ENCODE measurements at places on chromosomes 12 and 14.
A peak's percentile ranks its signal among the peaks of the same experiment; 100 is the strongest.

- DNase-seq = no peak
These were observed 1.3 kb downstream of the POMT2 start for GRCh38 chr14:77319422-77319821.

DNA sequence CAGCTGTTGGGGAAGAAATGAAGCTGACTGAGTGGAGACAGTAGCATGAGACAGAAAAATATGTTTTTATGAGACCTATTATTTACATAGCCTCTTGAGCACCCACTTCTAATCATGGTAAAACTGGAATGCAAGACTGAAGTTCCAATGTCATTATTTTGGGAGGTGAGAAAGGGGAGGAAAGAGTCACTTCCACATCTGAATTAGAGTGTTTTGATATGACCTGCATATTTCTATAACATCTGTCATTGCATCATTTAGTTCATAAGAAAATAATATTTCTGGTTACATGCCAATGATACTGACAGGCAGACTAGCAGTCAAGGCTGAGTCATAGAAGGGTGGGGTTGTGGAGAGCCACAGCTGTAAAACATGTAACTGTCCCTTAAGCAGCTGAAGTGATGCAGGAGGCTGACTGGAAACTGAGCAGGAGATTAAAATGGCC, 26.7 kb downstream of the NTN4 start:
- DNase-seq = no peak

DNA sequence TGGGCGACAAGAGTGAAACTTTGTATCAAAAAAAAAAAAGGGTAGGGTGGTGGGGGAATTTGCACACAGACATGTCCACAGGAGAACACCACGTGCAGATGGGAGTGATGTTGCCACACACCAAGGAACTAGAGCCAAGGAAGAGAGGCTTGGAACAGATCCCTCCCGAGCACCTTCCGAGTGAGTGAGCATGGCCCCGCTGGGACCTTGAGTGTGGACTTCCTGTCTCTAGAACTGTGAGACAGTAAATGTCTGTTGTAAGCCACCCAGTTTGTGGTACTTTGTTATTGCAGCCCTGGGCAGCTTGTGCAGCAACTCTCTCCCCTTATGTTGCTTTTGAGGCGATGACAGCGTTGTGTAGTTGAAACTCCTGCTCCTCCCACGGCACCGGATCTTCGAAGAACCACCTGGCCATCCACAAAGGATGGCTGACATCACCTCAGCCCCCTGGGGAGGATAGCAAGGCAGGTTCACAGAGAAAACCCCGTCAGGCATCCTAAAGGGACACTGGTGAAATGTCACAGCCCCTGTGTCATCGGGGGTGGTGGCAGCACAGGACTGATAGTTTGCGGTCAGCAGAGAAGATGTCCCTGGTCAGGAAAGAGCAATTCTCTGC, 54.7 kb upstream of the PLEKHG3 start:
- DNase-seq = no peak

DNA sequence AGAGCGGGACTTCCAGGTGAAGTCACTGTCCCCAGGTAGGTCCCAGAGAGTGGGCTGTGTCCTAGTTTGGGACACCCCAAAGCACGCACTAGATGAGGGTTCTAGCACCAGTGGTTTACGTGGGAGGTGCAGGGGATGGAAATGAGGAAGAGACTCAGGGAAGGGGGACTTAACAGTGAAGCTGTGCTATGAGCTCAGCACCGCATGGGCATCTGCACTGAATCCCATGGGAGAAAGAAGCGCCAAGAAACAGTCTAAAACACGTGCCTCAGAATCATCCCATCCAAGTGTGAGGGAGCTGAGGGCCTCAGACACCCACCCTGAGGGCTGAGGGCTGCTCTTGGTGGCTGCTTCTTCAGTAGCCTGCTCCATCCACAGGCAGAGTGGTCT, 71.5 kb upstream of the ZFP36L1 start:
- DNase-seq = no peak

GRCh38 chr12:89424389-89424788, 72.1 kb upstream of the DUSP6 start:
- DNase-seq = no peak

- DNase-seq = no peak
These were observed 319.7 kb upstream of the NAV3 start for GRCh38 chr12:77510985-77511384.

DNA sequence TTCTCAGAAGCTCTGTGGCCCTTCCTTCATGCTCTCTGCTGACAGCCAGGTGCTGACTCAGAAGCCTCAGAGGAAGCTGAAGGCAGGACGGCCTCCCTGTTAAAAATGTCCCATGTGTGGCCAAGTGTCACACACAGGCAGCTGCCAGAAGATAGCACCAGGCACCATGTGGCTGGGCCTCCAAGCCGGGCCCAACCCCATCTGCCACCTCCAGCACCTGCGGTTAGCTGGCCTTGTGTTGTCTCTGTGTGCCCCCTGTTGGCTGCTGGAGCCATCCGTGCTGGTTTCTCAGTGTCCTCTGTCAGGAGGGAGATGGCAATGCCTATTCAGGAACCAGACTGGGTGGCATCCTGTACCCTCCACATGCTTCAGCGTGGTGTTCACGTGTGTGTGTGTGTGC, 63.2 kb downstream of the TSPAN11 start:
- peak; percentile 23 for DNase-seq

GRCh38 chr14:73381380-73382013, 76.8 kb downstream of the NUMB start:
- DNase-seq = no peak

- DNase-seq = no peak
These were observed 59.9 kb upstream of the CLMN start for GRCh38 chr14:95379634-95380033.

GRCh38 chr12:26939953-26940352, 1.7 kb downstream of the FGFR1OP2 start:
- DNase-seq = no peak

DNA sequence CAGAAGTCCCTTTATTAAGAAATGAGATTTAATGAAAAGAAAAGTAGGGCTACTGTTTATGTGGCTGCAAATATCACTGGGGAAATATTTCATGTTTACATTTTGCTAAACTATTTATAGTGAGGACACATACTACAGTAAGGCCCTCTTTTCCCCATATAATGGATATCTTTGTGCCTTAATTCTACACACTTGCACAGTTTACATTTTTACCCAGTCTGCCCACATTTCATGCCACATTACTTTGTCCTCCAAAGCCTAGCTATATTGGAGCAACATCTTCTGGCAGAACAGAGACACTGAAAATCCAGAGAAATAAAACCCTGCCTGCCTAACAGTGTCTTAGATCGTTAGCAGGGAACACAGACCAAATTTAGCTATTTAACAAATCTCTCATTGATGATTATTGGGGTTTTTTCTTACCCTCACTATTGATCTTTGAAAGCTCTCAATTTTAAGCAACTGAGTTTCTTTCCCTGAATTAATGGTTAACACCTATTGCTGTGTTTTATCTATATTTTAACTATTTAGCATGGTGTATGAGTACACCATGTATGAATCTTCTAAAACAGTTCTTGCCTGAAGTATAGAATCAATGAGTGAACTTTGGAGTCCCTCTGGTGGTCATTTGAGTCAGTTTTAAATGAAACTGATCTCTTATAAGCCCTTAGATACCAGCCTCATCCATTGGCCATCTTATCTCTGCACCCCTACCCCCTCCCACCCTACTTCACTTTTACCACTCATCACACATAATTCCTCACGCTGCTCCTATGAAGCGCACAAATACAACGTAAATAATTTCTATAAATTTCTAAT, 170.2 kb downstream of the BCAT1 start:
- DNase-seq = no peak

- no peak for DNase-seq
These were observed 23.5 kb upstream of the INF2 start for GRCh38 chr14:104665657-104666522.

GRCh38 chr12:44972746-44973421, 78.0 kb downstream of the DBX2 start:
- DNase-seq = peak; percentile 3

- DNase-seq = no peak
These were observed 40.6 kb upstream of the EML1 start for GRCh38 chr14:99752486-99753121.

GRCh38 chr14:94969766-94970165, 187.6 kb downstream of the DICER1 start:
- DNase-seq = no peak

DNA sequence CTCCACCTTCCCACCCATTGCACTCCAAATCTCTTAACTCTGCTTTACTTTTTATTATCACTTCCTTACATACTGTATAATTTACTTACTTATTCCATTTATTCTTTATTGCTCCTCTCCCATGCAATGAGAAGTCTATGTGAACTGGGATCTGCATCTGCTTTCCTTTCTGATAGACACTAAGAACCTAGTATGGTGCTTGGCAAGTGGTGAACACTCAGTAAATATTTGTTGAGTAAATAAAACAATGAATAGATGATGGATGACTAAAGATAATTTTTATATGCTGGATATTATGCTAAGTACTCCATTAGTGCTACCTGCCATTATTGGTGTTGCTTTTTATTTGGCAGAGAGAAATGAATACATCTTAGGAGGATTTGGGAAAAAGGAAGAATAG, 151.0 kb downstream of the TPH2 start:
- no peak for DNase-seq

GRCh38 chr12:3035171-3035570, 42.0 kb upstream of the TSPAN9 start:
- no peak for DNase-seq

- DNase-seq = no peak
These were observed 376.8 kb downstream of the FUT8 start for GRCh38 chr14:65789363-65789762.

- no peak for DNase-seq
These were observed 956 bp downstream of the GNPTAB start for GRCh38 chr12:101829639-101830366.

GRCh38 chr12:117684471-117684870, 284.3 kb downstream of the KSR2 start:
- DNase-seq = no peak

GRCh38 chr14:60989599-60989998, 8.6 kb downstream of the SLC38A6 start:
- DNase-seq = no peak

DNA sequence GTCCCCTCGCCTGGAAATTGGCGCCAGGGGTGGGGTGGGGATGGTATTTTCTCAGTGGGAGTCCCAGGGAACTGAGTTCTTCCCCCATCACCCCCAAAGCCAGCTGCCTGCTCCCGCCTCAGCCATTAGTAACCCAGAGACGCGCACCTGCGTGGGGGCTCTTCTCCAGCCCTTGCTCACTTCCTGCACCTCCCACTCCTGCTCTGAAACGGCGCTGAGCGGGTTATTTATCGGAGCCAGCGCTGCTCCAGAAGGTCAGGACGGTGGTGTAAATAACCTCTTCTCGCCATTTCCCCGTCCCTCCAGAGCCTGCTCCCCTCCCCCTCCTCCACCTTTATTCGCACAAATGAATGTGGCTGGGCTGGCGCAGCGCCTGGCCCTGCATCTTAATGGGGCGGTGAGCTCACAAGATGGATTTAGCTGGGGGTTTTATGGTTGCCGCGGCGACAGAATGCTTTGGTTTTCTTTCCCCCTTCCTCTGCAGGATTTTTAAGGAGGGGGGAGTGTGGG, 12.2 kb downstream of the GPR84 start:
- peak; percentile 41 for DNase-seq

DNA sequence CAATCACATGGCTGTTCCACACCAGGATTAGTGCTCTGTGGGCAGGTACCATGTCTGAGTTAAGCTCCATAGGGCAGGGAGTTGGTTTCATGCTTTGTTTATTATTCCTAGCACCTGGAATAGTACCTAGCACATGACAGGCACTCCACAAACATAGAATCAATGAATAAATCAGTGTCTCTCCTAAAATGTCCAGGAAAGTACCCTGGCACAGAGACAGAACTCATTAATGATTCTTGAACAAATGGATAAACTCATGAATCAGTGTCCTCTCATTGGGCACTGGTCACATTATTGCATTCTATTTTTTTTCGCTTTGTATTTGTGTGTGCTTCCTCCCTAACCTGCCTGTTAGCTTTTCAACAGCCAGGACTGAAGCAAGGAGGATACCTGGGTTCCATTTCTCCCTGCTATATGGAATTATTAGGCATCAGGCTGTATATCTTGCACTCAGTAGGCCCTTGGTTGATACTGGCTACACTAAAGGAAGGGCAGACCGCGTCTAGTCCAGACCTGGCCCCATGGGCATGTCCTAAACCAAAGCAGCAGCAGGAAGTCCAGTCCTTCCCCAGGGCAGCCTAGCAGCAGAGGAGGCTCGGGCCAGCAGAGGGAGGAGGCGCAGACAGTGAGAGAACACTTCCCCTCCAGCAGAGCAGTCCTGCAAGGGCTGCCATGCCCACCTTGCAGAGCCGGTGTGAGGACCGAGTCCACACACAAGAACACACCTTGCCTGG, 18.4 kb downstream of the HDAC7 start:
- DNase-seq = no peak

- no peak for DNase-seq
These were observed 37.6 kb downstream of the INSM2 start for GRCh38 chr14:35571598-35571997.

DNA sequence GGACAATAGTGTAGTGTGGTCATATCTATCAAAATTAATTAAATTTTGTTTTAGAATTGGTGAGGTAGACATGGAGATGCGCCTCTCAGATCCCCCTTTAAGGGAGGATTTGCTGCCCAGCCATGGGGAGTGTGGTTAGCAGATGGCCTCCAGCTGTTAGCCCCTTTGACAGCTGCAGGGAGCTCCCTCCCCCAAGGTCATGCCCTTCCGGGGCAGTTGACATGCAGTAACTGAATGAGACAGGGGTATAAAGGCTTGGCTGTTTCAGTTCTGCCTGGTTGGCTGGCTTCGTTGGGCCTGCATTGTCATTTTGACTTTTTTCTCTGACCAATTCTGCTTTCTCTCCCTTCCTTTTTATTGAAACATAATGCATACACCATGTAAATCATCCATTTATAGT, 291.5 kb upstream of the SRRM4 start:
- no peak for DNase-seq

DNA sequence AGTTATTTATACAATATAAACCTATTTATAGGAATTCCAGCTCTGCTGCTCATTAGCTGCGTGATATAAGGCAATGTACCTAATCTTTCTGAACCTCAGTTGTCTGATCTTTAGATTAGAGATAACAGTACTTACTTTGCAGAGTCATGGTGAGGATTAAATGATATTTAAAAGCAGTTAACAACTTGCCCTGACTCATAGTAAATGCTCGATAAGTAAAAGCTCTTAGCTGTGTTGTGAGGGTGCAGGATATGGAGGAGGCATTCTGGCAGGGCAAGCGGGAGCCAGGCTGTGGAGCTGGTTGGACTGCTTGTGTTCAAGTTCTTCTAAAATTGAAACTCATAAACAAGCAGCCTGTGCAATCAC, 140.0 kb upstream of the PRICKLE1 start:
- DNase-seq = no peak

GRCh38 chr12:1534748-1535147, 59.6 kb downstream of the FBXL14 start:
- DNase-seq = no peak

DNA sequence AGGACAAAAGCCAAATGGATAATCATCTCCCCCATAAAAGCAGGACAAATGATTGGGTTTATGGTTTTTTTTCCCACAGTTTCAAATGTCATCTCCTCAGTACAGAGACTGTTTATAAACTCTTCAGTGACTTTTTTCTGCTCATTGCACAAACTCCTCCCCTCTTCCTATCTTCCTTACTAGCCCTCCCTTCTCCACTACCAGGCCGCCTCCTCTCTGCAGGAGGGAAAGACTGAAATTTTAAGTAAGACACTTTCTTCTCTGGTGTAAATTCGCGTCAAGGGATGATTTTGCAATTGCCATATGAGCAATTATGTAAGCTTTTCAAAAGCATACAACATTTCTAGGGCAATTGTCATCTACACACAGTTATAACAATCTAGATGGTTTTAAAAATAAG, 37.0 kb downstream of the BTG1 start:
- no peak for DNase-seq
